Thyroid gland (tissue), 4 donors: ENCODE measurements at places on chromosomes 3 and 15.

DNA sequence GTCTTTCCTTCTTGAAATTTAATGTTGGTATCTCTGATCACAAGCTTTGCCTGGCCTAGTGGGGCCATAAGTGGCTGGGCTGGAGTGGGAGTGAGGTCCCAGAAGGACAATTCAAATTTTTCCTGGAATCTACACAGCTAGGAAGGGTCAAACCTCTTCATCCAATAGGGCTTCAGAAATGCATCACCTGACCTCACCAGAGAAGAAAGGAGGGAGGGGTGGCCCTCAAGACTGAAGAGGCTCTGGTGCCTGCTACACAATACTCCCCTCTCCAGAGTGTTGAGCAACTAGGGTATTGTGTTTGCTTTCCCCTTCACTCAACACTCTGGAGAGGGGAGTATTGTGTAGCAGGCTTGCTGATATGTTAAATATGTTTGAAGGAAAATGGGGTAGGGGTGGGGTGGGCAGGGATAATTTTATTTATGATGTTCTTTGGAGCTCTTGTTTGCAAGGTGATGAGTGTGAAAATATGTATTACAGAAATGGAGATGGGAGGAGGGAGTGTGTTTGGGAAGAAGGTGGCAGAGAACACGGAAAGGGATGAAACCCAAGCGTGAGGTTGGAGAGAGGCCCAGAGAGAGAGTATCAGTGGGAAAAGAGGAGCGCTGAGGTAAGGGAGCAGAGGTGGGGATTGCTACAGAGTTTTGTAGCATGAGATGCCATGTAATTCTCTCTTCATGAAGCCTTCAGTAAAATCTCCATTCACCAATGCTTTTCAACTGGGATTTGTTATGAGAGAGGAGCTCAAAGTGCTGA lies 5.7 kb upstream of the KLHL24 start:
- DNase-seq = peak; percentile 30

- DNase-seq = peak; percentile 84
These were observed 69.5 kb downstream of the KLF15 start for GRCh38 chr3:126287536-126288241.

- DNase-seq = no peak
These were observed 549.5 kb downstream of the DIPK2A start for GRCh38 chr3:144521131-144521530.

GRCh38 chr15:77500989-77501388 lies 80.3 kb downstream of the HMG20A start:
- no peak for DNase-seq

GRCh38 chr15:51366920-51367319 lies 25.5 kb downstream of the GLDN start:
- DNase-seq = no peak
